NCI-H2029 treated with DMSO at 0.1 percent for 48 hours (cell line): ENCODE measurements at places on chromosomes 13 and 19.
A peak's percentile ranks its signal among the peaks of the same experiment; 100 is the strongest.

DNA sequence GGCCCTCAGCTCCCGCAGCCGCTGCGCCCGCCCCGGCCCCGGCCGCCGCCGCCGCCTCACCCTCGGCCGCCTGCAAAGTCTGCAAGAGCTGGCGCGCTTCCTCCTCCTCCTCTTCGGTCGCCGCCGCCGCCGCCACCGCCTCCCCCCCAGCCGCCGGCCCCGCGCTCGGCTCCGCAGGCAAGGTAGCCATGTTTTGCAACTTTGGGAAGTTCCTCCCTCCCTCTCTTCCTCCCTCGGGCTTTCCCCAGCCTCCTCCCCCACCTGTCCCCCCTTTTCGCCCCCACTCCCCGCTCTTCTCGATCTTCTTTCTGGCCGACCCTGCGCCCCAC, 433 bp downstream of the SIX5 start:
- no peak for DNase-seq

- DNase-seq: no peak
Measured at GRCh38 chr13:110756219-110756631, 42.7 kb downstream of the ING1 start.

GRCh38 chr13:97855570-97856303, 97.7 kb upstream of the IPO5 start:
- DNase-seq: peak; percentile 34

GRCh38 chr19:49362048-49362928, at the start of gene TEAD2:
Gene TEAD2, minus strand, starts transcription at chr19:49362416. Its CDS starts 2,341 bp downstream, at chr19:49360075.
- no peak for DNase-seq

DNA sequence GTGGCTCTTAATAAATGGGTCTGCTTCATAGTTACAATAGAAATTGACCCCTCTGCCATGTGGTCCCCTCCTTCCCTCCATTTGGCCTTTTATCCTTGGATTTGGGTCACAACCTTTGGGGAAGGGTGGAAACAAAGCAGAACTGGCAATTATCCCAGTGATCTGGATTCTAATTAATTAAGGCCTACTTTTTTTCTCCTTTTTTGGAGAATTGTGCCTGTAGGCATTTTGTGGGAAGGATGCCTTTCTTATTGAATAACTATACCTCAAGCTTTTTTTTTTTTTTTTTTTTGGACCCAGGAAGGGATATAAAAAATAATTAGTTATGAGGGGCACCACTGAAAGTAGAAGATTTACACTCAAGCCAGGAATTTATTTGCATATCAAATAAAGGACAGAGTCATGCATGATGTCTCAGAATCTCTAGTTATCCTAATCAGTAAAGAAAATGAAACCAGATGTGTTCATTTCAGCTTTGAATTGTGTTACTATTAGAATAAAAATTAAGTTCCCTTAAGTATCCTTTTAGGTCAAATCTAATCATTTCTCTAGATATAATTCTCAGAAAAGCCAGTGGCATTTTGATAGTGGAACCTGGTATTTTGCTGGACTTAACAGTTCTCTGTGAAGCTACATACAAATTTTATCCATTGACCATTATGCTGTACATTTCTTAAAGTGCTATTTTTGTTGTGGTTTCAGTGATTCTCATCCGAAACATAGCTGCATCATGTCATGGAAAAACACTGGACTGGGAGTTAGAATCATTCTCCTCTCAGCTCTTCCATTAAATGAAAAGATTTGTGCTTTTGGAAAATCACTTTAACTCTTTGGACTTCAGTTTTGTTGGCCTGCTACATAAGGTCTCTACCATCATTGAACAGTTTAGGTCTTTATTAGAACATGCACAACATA, 129.3 kb downstream of the KCNRG start:
- DNase-seq: no peak
